ENCODE measurements at places on chromosomes 2 and 18.

DNA sequence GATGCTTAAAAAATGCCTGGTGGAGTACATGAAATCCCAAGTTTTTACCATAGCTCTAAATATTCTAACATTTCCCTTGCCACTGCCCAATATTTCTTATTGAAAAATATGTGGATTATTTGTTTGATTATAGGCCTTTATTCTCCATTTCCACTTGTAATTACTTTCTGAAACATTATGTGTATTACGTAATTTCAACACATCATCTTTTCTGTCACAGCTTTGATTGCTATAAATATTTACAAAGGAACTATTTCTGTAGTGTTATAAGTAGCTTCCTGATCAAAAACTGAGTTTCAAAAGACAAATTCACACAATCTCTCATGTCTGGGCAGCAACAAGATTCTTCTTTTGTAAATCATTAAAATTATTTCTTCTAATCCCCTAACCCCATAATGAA, 859.6 kb upstream of the CRIM1 start:
- H3K27me3 ChIP-seq = no peaks in the 10 kb centered on the region
- H3K4me3 ChIP-seq = no peak overlapping the region
- no peak overlapping the region for H3K27ac ChIP-seq
- no peaks in the 10 kb centered on the region for H3K36me3 ChIP-seq
- no peak for DNase-seq
- H3K4me1 ChIP-seq = no peaks in the 10 kb centered on the region

DNA sequence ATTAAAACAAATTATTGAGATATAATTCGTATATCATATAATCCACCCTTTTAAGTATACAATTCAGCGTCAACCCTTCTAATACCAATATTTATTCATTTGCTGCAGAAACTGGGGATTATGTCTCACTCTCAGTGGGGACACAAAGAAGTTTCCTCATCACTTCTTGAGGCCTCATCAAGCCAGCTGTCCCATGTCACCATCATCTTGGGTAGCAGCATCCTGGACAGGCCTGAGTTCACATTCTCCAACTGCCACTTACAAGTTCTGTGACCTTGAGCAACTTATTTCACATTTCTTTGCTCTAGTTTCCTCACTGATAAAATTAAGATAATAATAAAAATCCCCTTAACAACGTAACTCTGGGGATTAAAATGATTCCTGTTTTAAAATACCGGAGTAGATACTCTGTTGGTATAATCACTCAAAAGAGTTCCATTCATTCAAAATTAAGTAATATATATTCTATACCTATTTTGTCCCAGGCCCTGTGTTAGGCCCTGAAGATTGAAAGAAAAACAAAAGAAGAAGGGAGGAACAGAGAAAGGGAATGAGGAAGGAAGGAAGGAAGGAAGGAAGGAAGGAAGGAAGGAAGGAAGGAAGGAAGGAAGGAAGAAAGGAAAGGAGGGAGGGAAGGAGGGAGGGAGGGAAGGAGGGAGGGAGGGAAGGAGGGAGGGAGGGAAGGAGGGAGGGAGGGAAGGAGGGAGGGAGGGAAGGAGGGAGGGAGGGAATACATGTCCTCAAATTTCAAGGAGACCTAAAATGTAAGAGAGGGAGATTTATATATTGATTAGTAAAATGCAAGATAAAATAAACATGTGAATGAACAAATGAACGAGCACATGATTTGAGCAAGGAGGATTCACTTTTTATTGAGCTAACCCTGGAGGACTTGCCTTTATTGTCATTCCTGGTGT, 42.4 kb downstream of the NCKAP5 start:
- no peak overlapping the region for H3K27ac ChIP-seq
- H3K36me3 ChIP-seq = no peaks in the 10 kb centered on the region
- no peak overlapping the region for H3K4me3 ChIP-seq
- no peaks in the 10 kb centered on the region for H3K27me3 ChIP-seq
- no peak for DNase-seq

GRCh38 chr2:207188626-207189419, 23.1 kb upstream of the KLF7 start:
- no peak overlapping the region for H3K27ac ChIP-seq
- H3K27me3 ChIP-seq = no peaks in the 10 kb centered on the region
- no peaks in the 10 kb centered on the region for H3K4me1 ChIP-seq
- no peaks in the 10 kb centered on the region for H3K36me3 ChIP-seq
- no peak for DNase-seq
- H3K4me3 ChIP-seq = no peak overlapping the region

GRCh38 chr2:101063352-101064124, 61.4 kb downstream of the RPL31 start:
- H3K27ac ChIP-seq = peak overlapping the region; percentile 83
- no peaks in the 10 kb centered on the region for H3K27me3 ChIP-seq
- no peak for DNase-seq
- no peak overlapping the region for H3K4me3 ChIP-seq

- no peak overlapping the region for H3K4me3 ChIP-seq
- H3K27ac ChIP-seq = no peak overlapping the region
- no peak for DNase-seq
- peaks cover 7% of the 10 kb centered on the region for H3K4me1 ChIP-seq
These were observed 4.5 kb downstream of the RBKS start for GRCh38 chr2:27885661-27886060.

DNA sequence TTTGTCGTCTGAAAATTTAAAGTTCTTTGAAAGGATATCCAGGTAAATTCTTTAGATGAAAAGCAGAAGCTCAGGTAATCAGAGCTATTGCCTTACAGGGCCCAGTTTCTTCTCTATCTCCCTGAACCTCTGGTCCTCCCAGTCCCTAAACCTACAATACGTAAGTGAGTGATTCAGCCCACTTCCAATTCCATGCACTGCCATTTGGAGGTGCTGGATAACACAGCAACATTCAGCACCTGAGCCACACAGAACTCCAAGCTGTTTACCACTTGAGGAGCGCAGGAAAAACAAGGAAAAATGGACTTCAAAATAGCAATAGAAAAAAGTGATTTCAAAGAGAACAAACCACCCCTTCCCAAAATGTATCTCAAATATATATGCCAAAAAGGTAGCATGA, 105.0 kb upstream of the DNAJC10 start:
- H3K4me3 ChIP-seq = no peak overlapping the region
- H3K27me3 ChIP-seq = no peaks in the 10 kb centered on the region
- H3K36me3 ChIP-seq = no peaks in the 10 kb centered on the region

DNA sequence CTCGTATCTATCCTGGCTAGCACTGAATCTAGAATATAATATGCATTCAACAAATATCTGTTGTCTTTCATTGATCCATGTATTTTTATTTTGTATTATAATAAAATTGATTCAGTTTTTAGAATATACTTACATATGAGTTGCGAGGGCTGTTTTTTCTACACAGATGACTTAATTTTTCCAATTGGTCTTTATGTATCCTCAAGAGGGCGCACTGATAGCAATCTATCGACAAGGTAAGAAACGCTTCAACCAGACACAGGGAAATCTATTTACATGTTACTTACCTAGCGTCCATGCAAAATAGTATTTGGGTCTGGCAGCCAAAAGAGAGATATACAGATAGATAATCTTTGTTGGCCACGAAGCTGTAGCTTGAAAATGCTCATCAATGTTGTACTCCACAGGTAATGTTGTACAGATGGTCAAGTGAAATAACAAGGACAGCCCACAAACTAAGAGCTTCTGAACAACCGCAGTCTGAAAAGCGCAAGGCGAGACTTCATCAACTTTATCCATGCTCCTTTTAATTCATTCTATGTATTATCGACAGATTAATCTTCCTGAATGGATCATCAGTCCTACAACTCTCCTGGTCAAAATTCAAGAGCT, 35.5 kb upstream of the KIDINS220 start:
- DNase-seq = no peak
- H3K4me1 ChIP-seq = no peaks in the 10 kb centered on the region
- H3K27me3 ChIP-seq = no peaks in the 10 kb centered on the region
- no peak overlapping the region for H3K4me3 ChIP-seq
- H3K36me3 ChIP-seq = no peaks in the 10 kb centered on the region

GRCh38 chr2:1480671-1481076, 67.4 kb downstream of the TPO start:
- no peaks in the 10 kb centered on the region for H3K27me3 ChIP-seq
- no peak overlapping the region for H3K4me3 ChIP-seq
- H3K27ac ChIP-seq = no peak overlapping the region

- no peak for DNase-seq
- peaks cover 71% of the 10 kb centered on the region for H3K36me3 ChIP-seq
- no peak overlapping the region for H3K4me3 ChIP-seq
These were observed 5.8 kb upstream of the DTYMK start for GRCh38 chr2:241692448-241692847.

DNA sequence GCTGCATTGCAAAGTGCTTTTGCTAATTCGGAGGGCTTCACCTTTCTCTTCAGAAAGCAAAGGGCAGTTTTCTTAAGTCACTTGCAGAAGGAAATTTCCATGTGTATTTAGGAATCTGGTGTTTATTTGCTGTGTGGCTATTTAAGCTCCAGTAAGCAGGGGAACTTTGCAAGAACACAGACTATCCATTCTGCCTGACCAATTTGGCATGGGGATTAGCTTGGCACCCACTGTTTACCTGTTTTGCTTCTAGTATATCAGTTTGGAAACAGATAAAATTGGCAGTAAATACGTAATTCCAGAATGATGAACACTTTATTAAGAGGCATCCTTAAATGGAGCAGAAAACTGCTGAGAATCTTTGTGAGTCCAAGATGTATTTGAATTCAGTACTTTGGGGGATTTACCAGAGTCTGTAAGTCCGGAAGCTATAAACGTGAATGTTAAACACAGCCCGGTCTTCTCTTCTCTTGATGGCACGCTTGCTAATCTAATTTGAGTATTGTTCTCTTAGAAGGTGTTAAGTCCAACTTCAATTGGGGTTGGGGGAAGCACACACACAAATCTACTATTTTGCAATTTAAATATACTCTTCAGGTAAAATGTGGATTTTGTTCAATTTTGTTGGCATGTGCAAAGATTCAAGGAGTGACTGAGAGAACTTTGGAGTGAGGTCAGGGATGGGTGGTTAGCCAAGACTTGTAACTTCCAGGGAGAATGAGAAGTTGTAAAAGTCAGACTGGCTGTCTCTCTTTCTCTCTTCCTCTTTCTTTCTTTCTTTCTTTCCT, 650 bp downstream of the ACKR3 start:
- H3K27ac ChIP-seq = peak overlapping the region; percentile 54
- H3K4me1 ChIP-seq = peaks cover 84% of the 10 kb centered on the region
- DNase-seq = no peak
- H3K4me3 ChIP-seq = peak overlapping the region; percentile 32
- H3K27me3 ChIP-seq = peaks cover 5% of the 10 kb centered on the region
- no peaks in the 10 kb centered on the region for H3K36me3 ChIP-seq

DNA sequence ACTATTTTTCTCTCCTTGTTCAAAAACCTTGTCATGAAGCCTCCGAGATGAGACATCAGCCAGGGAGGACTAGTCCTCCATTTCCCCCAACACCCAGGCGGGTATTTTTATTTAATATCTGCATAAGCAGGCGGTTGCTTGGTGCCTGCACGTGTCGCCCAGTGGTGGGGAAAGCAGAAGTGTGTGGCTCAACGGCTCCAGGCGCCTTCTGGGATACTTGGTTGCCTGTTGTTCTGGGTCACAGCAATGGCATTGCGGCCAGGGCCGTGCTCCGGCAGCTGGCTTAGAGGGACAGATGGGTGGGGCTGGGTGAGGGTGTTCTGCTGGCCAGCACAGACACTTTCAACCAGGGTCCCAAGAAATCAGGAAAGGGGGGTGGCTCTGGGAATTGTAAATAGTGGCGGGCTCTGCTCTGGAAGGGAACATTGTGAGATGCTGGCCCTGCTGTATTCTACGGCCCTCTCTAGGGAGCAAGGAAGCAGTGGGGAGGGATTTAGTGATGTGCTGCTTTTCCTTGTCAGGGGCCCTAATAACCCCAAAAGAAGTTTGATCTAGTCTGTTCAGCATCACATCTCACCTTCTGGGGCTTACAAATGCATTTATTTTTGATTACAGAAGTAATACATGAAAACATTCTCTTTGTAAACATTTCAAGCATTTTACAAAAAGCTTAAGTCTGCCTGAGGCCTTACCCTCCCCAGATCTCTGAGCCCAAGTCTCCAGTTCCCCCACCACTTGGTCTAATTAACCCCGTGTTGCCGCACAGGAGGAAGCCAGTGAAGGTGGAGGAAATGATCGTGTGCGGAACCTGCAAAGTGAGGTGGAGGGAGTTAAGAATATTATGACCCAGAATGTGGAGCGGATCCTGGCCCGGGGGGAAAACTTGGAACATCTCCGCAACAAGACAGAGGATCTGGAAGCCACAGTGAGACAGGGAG, 1.1 kb downstream of the VAMP8 start:
- peaks cover 24% of the 10 kb centered on the region for H3K4me1 ChIP-seq
- H3K4me3 ChIP-seq = peak overlapping the region; percentile 61
- peak overlapping the region; percentile 93 for H3K27ac ChIP-seq
- no peak for DNase-seq
- peaks cover 33% of the 10 kb centered on the region for H3K36me3 ChIP-seq

DNA sequence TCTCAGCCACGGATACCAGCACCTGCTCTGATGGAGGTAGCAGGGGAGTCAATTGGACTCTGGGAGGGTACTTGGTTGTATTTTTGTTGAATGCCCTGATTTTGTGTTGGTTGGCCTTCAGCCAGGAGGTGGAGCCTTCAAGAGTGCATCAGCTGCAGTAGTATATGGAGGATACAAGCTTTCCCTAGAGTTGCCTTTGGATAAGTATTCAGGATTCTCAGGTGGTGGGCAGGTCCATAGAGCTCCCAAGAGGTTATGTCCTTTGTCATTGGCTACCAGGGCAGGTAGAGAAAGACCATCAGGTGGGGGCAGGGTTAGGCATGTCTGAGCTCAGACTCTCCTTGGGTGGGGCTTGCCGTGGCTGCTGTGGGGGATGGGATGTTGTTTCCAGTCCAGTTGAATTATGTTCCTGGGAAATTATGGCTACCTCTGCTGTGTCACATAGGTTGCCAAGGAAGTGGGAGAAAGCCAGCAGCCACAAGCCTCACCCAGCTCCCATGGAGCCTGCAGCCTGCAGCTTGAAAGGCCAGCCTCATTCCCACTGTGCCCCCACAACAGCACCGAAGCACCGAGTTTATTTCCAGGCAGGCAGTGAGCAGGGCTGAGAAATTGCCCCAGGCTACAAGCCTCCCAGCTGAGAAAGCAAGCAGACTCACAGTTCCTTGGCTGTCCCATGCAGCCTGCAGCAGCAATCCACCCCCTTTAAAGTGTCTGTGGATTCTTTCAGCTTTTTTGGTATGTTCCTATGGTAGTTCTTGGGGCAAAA, 38.6 kb upstream of the CHST9 start:
- no peak for DNase-seq
- H3K36me3 ChIP-seq = no peaks in the 10 kb centered on the region
- H3K4me1 ChIP-seq = peaks cover 16% of the 10 kb centered on the region
- no peak overlapping the region for H3K27ac ChIP-seq
- H3K27me3 ChIP-seq = no peaks in the 10 kb centered on the region
- H3K4me3 ChIP-seq = no peak overlapping the region

GRCh38 chr18:59263661-59264060, 9.6 kb downstream of the RAX start:
- peaks cover 11% of the 10 kb centered on the region for H3K4me1 ChIP-seq
- H3K4me3 ChIP-seq = no peak overlapping the region
- H3K27me3 ChIP-seq = peaks cover 24% of the 10 kb centered on the region

- no peaks in the 10 kb centered on the region for H3K36me3 ChIP-seq
- H3K4me1 ChIP-seq = no peaks in the 10 kb centered on the region
- H3K27me3 ChIP-seq = no peaks in the 10 kb centered on the region
- no peak overlapping the region for H3K27ac ChIP-seq
- no peak overlapping the region for H3K4me3 ChIP-seq
These were observed 289.5 kb downstream of the PDE11A start for GRCh38 chr2:177783091-177783490.

GRCh38 chr2:44883356-44883755, 58.1 kb upstream of the SIX3 start:
- no peak for DNase-seq
- H3K4me1 ChIP-seq = no peaks in the 10 kb centered on the region
- no peak overlapping the region for H3K27ac ChIP-seq
- no peaks in the 10 kb centered on the region for H3K36me3 ChIP-seq

GRCh38 chr18:58363767-58364540, 264.9 kb downstream of the ALPK2 start:
- no peaks in the 10 kb centered on the region for H3K4me1 ChIP-seq
- H3K27ac ChIP-seq = no peak overlapping the region
- no peak overlapping the region for H3K4me3 ChIP-seq
- no peaks in the 10 kb centered on the region for H3K27me3 ChIP-seq
- H3K36me3 ChIP-seq = peaks cover 33% of the 10 kb centered on the region
